BJ (cell line): ENCODE measurements at places on chromosomes 12 and 14. TPM values are rescaled to one million over a fixed set of nuclear protein-coding genes. Genes with fewer than 3 reads are reported as not detected.

DNA sequence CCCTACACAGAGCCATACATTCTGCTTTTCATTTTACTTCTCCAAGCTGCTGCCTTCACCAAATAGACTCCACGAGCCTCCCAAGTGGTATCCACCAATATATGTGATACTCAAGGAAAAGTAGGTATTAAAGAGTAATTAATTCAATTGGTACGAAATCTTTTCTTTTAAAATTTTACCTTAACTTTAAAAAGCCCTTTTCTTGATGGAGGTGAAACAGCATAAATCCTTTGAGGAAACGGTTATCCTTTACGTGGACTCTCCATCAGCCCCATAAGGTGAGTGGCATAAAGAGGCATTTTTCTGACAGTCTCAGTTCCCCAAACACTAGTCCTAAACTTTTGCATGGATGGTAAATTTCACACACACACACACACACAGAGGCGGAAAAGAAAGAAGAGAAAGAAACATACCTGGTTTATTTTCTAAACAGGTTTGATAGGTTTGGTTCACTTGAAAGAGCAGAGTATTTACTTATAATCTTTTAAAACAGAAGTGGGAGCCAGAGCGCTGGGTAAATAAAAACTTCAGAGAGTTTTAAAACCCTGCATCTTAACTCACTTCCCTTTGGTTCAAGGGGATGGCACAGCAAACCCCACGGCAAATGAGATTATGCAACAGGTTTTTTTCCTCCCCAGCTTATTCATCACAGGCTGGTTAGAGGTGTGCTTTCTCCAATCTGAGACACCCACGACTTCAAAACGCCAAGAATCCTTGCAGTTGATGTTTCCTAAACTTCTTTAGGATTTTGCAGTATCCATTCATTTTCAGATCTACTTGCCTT is 1.9 kb downstream of the DUSP16 start:
- DNase-seq, result no peak

LBHD2 gene
- not detected in 2 replicates for polyA plus RNA-seq

DNA sequence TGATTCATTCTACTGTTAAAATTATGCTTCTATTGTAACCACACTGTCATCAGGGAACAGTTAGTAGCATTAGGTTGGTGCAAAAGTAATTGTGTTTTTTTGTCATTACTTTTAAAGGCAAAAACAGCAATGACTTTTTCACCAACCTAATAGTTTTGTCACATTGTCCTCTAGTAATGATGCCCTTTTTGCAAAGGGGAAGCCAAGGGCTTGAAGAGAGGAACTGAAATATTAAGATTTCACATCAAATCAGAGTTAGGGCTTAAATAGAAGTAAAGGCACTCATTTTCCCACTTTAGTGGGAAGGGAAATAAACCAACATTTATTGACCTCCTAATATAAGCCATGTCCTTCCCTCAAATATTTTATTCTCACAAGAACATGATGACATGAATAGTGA is 273.7 kb downstream of the NRXN3 start:
- DNase-seq, result no peak

COX8C gene
- polyA plus RNA-seq, result not detected in 2 replicates
